GM20000 (cell line): ENCODE measurements at places on chromosomes 4 and X.

DNA sequence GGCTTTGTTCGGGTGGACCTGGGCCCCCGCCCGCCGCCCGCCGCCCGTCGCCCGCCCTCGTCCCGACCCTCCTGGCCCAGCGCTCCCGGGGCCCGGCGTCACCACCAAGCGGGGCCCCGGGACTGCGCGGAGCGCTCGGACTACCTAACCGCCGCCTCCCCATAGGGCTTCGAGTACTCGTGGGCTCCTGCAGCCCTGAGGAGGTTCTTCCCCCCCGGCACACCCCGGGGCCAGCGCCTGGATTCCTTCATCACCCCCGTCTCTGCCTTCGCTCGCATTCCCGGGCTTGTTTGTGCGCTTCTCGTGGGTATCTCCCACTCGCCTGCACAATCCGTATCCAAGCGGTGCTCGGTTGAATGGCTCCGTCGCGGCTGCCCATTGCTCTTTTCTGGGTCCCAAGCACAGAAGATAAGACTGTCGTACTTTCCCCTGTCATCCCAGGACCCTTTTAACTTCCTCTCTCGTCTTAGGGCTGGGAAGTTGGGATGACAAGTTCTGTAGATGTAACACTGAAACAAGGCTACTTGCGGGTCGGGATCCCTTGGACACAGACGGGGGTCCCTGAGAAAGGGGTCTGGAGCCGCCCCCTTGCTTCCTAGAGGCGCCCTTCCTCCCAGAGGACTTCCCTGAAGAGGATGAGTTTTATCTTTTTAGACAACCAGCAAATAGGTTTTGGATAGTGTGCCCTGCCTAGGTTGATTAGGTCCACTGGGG, 565 bp downstream of the MOB1B start:
- peak; percentile 67 for DNase-seq

DNA sequence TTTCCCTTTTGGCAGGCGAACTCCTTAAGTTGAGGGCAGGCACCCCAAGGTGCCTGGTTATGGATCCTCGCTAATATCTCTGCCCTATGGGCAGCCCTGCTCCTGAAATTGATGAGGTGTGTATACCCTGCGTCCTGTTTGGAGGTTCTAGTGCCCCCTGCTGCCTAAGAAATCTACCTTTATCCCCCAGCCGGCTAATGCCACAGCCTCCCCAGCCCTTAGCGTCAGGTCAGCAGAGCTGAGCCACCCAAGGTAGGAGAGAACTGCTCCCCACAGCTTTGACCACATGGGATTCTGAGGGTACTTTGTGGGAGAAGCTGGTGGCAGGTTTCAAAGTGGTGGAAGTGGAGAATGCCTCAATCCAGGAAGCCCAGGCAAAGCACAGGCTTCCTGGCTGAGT, 50.8 kb downstream of the ANAPC4 start:
- no peak for DNase-seq

GRCh38 chrX:65488495-65488894, 46.1 kb downstream of the LAS1L start:
- no peak for DNase-seq

GRCh38 chr4:58214376-58214775, 1104.2 kb upstream of the IGFBP7 start:
- DNase-seq: no peak

DNA sequence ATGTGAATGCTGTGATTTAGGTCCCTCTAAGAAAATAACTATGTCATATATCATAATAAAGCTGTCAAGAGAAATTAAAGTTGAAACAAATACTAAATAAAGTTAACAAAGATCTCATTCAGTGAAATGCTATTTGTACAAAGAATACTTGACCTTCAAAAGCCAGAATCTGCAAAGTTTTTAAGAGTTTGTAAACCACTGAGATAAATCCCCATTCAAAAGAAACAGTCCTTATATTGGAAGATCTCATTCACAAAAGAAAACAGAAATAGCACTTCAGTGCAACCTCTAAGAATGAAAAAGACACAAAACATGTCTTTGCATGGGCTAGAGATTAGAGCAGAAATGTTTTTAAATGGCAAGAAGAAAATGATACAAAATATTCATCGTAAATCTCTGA, 149.1 kb upstream of the USP38 start:
- DNase-seq: no peak

- no peak for DNase-seq
Observed at GRCh38 chr4:62096881-62097280, 896.8 kb downstream of the ADGRL3 start.

DNA sequence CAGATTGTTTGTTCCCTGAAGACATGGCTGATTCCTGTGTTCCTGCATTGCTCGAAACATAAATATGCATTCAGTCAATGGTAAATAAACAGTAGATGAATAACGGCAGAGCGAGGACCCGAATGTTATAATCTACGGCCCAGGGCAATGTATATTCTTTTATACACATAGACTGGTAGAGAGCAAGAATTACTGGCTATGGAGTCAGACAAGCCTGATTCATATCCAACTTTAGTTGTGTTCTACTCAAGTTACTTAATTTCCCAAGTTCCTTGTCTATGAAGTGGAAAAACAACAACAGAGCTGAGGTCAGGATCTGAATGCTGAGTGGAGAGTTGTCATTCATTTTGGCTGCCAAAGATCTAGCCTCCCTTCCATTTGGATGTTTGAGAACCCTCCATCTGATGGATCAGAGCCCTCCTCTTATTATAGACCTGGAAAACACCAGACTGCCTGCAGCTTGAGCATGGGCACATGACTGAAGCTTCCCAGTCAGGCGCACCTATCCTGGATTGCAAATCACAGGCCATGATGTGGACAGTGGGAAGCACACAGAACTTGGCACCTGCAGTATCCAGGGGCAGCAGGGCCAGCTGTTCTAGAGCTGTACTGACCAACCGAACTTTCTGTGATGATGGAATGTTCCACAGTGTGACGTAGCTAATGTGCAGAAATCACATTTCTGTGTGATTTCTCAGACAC, 80.1 kb downstream of the FAM184B start:
- DNase-seq: no peak

GRCh38 chrX:30181353-30181752, 34.0 kb upstream of the MAGEB2 start:
- DNase-seq: peak; percentile 2

DNA sequence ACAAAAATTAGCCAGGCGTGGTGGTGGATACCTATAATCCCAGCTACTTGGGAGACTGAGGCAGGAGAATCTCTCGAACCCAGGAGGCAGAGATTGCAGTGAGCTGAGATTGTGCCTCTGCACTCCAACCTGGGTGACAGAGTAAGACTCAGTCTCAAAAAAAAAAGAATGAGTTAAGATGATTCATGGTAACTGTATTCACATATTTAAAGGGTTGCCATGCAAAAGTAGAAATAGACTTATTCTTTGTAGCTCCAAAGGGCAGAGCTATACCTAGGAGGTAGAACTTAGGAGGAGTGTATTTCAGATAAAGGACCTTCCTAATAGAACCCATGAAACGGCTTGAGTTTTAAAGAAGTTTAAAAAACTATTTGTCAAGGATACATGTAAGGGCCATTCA, 104.3 kb upstream of the IL13RA1 start:
- DNase-seq: no peak

DNA sequence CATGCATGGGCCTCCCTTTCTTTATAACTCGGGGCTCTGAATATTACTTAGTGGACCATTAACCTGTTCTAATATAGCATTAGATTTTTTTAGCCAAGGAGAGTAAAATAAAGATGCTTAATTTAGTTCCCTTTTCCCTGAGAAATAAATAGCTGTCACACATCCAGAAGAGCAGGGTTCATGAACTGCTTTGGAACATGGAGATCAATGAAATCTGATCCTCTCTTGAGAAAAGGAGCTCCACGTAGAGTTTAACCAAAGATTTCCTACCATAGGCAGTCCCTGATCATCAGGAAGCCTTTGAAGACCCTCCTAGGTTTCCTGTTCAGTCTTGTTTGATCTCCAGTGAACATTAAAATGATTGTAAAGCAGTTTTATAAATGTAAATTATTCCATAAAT, 8.5 kb upstream of the PCDH19 start:
- DNase-seq: no peak

GRCh38 chr4:108030332-108030731, 40.6 kb downstream of the HADH start:
- DNase-seq: peak; percentile 66

- no peak for DNase-seq
Observed at GRCh38 chrX:45571453-45571852, 370.8 kb upstream of the DIPK2B start.

DNA sequence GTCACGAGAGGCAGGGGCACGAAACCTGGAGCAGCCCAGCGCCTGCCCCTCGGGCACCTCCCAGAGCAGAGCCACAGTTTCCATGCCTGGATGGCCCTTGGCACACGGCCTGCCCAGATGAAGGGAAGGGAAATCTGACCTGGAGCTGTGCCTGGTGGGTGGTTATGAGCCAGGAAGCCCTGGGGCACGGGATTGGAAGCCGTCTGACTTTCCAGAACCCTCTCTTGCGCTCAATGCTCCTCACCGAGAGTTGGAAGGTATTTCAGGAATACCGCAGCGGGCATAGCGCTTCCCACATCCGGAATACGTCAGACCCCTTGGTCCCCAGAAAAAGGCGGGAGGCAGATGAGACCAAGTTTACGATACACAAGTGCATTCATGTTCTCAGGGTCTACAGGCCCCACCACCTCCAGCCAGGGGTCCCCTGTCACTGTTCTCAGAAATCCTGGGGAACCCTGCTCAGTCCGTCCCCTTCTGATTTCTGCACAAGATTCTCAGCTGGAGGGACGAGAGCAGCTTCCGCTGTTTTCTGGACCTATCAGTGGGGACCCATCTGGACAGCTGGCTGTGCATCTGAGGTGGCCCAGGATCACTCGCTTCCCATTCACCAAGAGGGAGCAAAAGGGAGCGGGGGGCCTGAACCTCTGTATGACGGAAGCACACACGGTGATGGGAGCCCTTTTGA, 172.9 kb downstream of the AFAP1 start:
- DNase-seq: no peak

GRCh38 chrX:40684092-40684491, 36.7 kb upstream of the CXorf38 start:
- no peak for DNase-seq

DNA sequence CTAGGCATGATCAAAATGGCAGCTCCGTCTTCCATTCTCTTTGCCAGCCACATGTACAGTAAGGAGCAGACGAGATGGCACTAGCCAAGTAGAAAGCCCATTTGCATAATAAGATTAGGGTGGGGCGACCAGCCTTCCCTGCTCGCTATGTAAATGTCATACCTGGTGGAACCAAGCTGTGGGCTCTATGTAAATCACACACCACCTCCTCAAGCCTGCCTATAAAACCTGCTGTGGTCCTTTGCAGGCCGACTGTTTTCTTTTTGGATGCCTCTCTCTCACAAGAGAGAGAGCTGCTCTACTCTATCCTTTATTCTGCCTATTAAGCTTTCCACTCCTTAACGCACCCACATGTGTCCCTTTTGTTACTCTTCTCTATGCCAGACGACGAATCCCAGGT, 1472.7 kb downstream of the ARAP2 start:
- no peak for DNase-seq

DNA sequence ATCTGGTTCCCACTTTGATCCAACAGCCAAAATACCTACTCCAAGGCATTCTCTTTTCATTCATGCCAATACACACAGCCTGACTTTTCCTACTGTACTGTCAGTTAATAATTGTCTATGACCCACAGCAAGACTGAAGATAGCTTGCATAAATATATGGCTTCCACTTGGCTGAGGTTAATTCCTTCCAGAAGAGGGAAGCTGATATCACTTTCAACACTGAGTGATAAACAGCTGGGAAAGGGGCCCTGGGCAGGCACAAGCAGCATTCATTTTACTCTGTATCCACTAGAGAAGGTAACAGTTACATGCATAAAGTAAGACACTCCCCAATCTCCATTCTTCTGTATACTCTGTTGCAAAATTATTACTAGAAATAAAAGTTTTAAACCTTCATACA, 200.2 kb upstream of the UGT8 start:
- DNase-seq: no peak

GRCh38 chr4:52366191-52366590, 292.9 kb downstream of the USP46 start:
- DNase-seq: no peak

- DNase-seq: no peak
Observed at GRCh38 chr4:81214144-81214880, 710 bp downstream of the PRKG2 start.

DNA sequence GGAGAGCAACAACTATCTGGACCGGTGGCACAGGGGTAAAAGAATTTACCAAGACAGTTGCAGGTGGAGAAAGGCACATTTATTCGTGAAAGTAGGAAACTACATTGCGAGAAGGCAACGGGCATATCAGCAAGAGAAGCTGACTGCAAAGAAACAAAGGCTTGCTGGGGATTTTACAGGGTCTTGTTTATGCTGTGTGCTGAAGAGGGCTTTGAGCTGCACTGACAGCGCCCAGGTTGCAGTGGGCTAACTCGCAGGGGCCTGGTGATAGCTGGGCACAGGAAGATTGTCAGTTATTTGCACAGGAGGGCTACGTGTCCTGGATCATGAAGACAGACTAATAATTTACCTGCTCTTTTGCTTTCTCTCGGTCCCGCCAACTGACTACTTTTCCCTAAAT, 10.7 kb downstream of the TLR3 start:
- no peak for DNase-seq

DNA sequence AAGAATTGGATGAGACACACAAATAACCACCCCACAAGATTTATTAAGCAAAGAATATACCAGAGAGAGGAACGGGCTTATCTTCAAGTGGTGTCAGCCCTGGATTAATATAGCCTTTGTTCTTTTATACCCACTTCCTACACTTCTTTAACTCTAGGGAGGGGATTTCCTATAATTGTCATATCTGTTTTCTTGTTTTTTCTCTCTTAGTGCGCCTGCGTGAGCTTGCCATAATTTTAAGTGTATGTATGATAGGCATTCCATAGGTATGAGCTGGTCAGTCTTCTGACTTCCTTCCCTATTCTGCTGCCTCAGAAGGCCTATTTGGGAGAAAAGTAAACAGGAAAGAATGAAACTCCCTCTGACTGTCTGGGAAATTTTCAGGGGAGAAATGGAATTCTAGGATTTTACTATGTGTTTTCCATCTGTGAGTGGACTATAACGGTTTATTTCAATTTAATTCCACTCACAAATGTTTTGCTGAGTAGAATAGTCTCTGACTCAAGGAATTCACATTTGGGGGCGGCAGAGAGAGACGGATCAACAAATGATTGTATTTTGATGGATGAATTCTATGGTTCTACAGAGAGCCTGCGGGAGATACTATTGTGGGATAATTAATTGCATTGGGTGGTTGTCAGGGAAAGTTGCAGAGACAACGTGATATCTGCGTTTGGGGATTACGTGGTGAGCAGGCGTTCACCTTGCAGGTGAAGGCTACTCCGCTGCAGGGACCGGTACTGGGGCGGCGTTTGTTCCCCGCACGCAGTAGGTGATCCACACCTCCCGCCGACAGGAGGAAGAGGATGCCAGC, 626 bp upstream of the CEP135 start:
- peak; percentile 61 for DNase-seq

GRCh38 chr4:79429113-79429903, 21.3 kb upstream of the GK2 start:
- no peak for DNase-seq
